Peyer's patch (tissue), 4 donors: ENCODE measurements at places on chromosomes 6 and 20. TPM values are rescaled to one million over a fixed set of nuclear protein-coding genes. Genes with fewer than 3 reads are reported as not detected.

The RSPH4A gene
- 0.76 TPM for total RNA-seq

The TTK gene
- total RNA-seq = 0.94 TPM

The PBOV1 gene
- not detected for total RNA-seq

The DDR1 gene
- total RNA-seq = 70.1 TPM

The STMN3 gene
- total RNA-seq = 4.6 TPM

The MED20 gene
- total RNA-seq = 6.6 TPM

The PHACTR1 gene
- total RNA-seq = 19.0 TPM

The BMP2 gene
- total RNA-seq = 16.5 TPM

The DSN1 gene
- 12.5 TPM for total RNA-seq

The EGFL8 gene
- 8.9 TPM for total RNA-seq

The CRIP3 gene
- not detected for total RNA-seq

The HRH3 gene
- 0.27 TPM for total RNA-seq

The CLPSL2 gene
- total RNA-seq = not detected

The SLC22A2 gene
- total RNA-seq = not detected

GRCh38 chr6:147648916-147649315, 140.4 kb downstream of the SAMD5 start:
- DNase-seq = no peak
- no peaks in the 10 kb centered on the region for H3K36me3 ChIP-seq
- H3K4me3 ChIP-seq = no peak overlapping the region
- H3K27ac ChIP-seq = no peak overlapping the region
- H3K27me3 ChIP-seq = no peaks in the 10 kb centered on the region

DNA sequence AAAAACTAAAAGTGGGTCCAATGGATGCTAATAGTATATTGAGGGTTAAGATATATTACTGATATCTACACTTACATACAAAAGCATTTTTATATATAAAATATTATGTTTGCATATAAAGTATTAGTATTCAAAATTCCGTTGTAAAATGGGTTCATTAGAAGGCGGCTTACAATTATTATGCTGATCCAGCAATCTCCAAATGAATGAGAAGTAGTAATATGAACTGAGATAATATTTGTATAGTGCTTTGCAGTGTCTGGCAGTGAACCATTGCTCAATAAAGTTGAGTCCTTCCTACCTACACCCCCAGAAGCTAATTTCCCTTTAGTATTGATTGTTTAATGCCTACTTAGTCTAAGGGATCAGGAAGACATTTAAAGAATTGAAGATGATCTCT, 146.2 kb downstream of the UST start:
- no peaks in the 10 kb centered on the region for H3K36me3 ChIP-seq
- no peak for DNase-seq
- H3K4me1 ChIP-seq = no peaks in the 10 kb centered on the region
- H3K27ac ChIP-seq = no peak overlapping the region
- H3K27me3 ChIP-seq = no peaks in the 10 kb centered on the region

DNA sequence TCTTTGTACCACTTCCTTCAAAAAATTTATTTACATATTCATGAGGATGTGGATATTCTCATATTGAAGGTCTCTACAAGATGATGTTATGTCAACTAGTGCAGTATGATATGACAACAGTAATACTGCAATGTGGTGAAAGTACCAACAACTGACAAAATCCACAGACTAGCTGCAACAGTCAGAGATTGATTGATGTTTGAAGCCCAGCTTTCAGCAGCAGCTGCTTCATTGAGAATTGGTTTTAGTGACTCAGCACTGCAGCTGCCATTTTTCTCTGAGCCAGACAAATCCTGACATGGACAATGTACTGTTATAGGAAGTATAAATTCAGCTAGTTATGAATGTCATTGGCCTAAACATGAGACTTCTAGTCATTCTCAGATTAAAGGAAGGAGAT, 53.8 kb downstream of the PKIB start:
- no peaks in the 10 kb centered on the region for H3K36me3 ChIP-seq
- no peaks in the 10 kb centered on the region for H3K4me1 ChIP-seq
- no peak overlapping the region for H3K4me3 ChIP-seq
- DNase-seq = no peak

DNA sequence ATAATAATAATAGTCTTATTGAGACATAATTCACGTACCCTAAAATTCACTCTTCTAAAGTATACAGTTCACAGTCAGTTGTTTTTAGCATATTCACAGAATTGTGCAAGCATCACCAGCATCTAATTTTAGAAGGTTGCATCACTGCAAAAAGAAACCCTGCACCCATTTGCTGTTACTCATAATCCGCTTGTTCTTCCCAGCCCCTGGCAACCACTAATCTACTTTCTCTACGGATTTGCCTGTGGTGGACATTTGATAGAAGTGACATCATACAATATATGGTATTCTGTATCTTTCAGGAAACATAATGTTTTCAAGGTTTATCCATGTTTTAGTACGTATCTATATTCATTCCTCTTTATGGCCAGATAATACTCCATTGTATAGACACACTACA, 41.5 kb upstream of the FAM184A start:
- no peak for DNase-seq
- no peak overlapping the region for H3K4me3 ChIP-seq
- H3K27ac ChIP-seq = no peak overlapping the region
- no peaks in the 10 kb centered on the region for H3K4me1 ChIP-seq

DNA sequence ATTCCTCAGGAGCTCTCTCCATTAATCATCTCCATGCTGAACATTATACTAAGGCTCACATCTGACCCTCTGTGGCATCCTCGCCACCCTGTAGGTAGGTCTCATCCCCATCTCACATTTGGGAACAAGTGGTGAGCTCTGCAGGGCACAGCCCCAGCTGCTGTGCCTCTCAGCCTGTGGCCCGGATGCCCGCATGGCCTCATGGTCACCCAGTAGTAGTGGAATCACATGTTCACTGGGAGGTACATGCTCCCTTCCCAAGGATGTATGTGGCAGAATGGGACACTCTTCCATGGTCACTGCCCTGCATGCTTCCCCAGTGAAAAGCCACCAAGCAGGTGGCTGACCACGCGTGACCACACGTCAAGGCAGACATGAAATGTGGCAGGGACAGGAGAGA, 26.3 kb upstream of the APMAP start:
- no peaks in the 10 kb centered on the region for H3K27me3 ChIP-seq
- peaks cover 48% of the 10 kb centered on the region for H3K36me3 ChIP-seq
- H3K4me3 ChIP-seq = no peak overlapping the region
- DNase-seq = no peak

GRCh38 chr6:153087436-153087835, 43.6 kb downstream of the RGS17 start:
- H3K4me1 ChIP-seq = no peaks in the 10 kb centered on the region
- no peaks in the 10 kb centered on the region for H3K27me3 ChIP-seq
- H3K36me3 ChIP-seq = no peaks in the 10 kb centered on the region
- no peak overlapping the region for H3K27ac ChIP-seq

GRCh38 chr6:110188791-110189190, 8.6 kb downstream of the CDC40 start:
- no peak overlapping the region for H3K4me3 ChIP-seq
- H3K27ac ChIP-seq = no peak overlapping the region
- DNase-seq = no peak

DNA sequence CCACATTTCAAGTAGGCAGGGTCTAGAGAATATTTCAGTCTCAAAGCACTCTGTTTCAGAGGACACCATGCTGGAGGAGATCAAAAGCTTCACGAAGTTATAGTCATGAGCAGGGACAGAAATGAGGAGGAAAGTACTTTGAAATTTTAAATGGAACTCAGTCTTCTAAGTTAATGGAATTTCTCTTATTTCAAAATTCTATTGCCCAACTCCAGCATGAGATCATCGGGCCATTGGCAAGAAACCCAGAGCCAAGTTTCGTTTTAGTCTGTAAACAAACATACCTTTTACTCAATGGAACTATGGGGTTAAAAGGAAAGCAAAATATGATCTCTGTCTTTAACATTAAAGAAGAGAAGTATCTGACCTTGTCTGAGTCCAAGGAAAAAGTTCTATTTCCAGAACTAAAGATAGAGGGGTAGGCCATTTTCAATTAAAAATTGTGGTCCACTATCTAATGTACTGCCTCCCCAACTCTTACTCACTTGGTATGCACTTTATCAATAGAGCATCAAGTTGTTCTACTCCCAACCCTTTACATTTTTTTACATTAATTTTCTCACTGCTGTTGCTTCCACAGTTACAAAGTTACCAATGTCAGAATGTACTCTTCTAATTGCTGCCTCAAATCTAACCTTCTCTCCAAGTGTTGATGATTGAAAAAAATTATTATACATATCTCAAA, 235.3 kb upstream of the NRSN1 start:
- no peak overlapping the region for H3K27ac ChIP-seq
- H3K27me3 ChIP-seq = no peaks in the 10 kb centered on the region
- H3K4me1 ChIP-seq = no peaks in the 10 kb centered on the region
- H3K4me3 ChIP-seq = no peak overlapping the region
- no peak for DNase-seq

GRCh38 chr20:33188421-33188820, 20.5 kb downstream of the BPIFA2 start:
- DNase-seq = no peak
- no peak overlapping the region for H3K27ac ChIP-seq
- H3K4me3 ChIP-seq = no peak overlapping the region
- H3K36me3 ChIP-seq = no peaks in the 10 kb centered on the region
- H3K27me3 ChIP-seq = no peaks in the 10 kb centered on the region

DNA sequence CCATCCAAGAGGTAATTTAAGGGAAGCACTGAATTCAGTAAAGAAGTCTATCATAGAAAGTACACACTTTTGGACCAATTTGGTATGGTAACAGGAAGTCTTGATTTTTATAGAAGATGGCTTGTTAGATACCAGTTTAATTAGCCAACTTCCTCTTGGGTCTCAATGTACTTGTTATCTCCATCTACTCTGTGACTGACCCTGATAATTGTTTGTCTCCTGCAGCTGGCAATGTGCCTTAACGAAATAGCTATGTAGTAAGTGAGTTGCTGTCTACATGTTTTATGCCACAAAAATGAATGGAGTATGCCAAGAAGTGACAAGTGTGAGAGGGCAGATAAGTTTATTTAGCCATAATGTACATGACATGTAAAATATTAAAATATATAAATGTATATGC, 410.5 kb upstream of the MAN1A1 start:
- no peak for DNase-seq
- H3K36me3 ChIP-seq = no peaks in the 10 kb centered on the region
- H3K27ac ChIP-seq = no peak overlapping the region

DNA sequence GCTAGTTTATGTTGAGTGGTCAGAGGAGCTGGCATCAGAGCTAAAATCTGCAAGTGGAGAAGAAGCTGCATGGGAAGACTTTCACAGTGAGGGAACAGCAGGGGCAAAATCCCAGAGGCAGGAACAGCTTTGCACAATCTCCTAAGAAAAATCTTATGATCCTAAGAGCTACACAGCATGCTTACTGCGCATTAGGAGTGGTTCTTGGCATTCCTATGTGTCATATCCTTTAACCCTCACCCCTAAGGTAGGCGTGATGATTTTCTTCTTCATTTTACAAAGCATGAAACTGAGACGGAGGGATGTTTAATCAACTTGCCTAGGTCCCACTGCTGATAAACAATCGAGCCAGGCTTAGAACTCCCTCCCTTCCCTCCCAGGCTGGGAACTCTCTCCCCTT, 313.6 kb upstream of the SULF2 start:
- H3K27me3 ChIP-seq = no peaks in the 10 kb centered on the region
- no peaks in the 10 kb centered on the region for H3K4me1 ChIP-seq
- no peak overlapping the region for H3K27ac ChIP-seq

GRCh38 chr6:68575765-68576439, 59.2 kb upstream of the ADGRB3 start:
- DNase-seq = no peak
- no peaks in the 10 kb centered on the region for H3K27me3 ChIP-seq
- H3K36me3 ChIP-seq = no peaks in the 10 kb centered on the region

DNA sequence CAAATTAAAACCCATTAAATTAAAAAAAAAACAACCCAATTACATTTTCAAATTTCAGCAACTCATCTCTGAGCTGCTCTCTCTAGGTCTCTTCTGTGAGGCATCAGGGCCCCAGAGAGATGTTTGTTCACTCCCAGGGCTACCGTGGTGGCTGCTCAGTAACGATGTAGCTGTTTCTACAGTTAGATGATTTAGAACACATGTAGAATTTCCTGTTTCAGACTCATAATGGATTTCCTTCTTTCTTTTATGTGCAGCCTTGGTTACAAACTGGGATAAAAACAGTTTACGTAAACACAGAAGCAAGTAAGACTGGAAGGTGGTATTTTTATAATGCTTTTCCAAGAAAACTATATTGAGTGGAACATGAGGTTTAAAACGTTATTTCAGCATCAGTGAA, 116.1 kb upstream of the CCN2 start:
- H3K27me3 ChIP-seq = no peaks in the 10 kb centered on the region
- no peaks in the 10 kb centered on the region for H3K4me1 ChIP-seq
- H3K36me3 ChIP-seq = no peaks in the 10 kb centered on the region

- H3K4me1 ChIP-seq = no peaks in the 10 kb centered on the region
- no peak for DNase-seq
- H3K27ac ChIP-seq = no peak overlapping the region
These were observed 291.1 kb downstream of the CLIC5 start for GRCh38 chr6:45724511-45724910.

GRCh38 chr6:105429676-105430075, 26.8 kb upstream of the PREP start:
- H3K4me1 ChIP-seq = no peaks in the 10 kb centered on the region
- H3K27ac ChIP-seq = no peak overlapping the region
- H3K27me3 ChIP-seq = no peaks in the 10 kb centered on the region

- no peaks in the 10 kb centered on the region for H3K36me3 ChIP-seq
- no peak for DNase-seq
- no peaks in the 10 kb centered on the region for H3K27me3 ChIP-seq
- H3K27ac ChIP-seq = no peak overlapping the region
- no peak overlapping the region for H3K4me3 ChIP-seq
These were observed 167.6 kb downstream of the PTPRT start for GRCh38 chr20:43022081-43022480.

DNA sequence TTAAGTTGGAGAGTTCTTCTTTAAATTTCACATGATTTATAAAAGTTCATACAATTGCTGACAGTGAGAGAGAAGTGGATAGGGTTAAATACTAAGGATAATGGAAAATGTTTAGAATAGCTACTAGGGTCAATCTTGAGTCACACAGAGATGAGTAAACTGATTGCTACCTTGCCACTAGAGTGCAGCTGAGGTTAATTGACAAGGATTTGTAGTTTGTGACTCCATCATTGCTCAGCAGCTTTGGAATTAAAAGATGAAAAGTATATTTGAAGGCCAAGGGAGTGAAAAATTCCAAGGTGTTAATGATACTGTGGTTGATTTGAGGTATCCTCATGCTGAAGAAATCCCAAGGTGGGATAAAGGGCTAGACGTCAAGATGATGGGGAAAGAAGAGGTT, 524.0 kb downstream of the UTRN start:
- no peak overlapping the region for H3K4me3 ChIP-seq
- H3K4me1 ChIP-seq = no peaks in the 10 kb centered on the region
- no peaks in the 10 kb centered on the region for H3K27me3 ChIP-seq
- DNase-seq = no peak

DNA sequence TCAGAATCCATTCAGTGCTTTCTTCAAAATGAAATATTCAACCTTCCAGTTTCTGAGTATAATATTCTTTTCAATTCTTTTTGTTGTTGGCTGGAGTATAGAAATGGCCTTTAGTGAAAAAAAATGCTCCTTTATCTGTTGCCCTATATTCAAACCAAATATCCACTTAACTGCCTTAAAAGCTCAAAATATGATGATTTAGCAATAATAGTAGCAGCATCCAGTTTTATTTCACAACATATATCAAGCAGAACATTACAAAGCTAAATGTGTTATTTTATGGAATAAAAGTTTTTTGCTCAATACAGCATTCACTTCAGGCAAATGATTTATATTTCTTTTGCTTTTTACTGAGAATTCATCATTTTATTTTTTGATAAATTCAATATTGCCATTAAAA, 322.4 kb upstream of the EYS start:
- no peak overlapping the region for H3K27ac ChIP-seq
- DNase-seq = no peak
- no peaks in the 10 kb centered on the region for H3K4me1 ChIP-seq
- no peak overlapping the region for H3K4me3 ChIP-seq
